ENCODE measurements at places on chromosomes 7 and 10. TPM values are rescaled to one million over a fixed set of nuclear protein-coding genes. Genes with fewer than 3 reads are reported as not detected.

Gene STN1
- total RNA-seq: 48.2 TPM

Gene WDFY4
- total RNA-seq: 18.4 TPM

Gene EFCAB10
- 9.8 TPM for total RNA-seq

Gene PRLHR
- 0.12 TPM for total RNA-seq

Gene TMEM184A
- 20.9 TPM for total RNA-seq

Gene FAM131B
- 1.2 TPM for total RNA-seq

Gene SEMA4G
- total RNA-seq: 7.2 TPM

Gene GGCT
- 17.8 TPM for total RNA-seq

Gene EXOC4
- total RNA-seq: 169 TPM

Gene PTPRE
- 26.6 TPM for total RNA-seq

Gene MLXIPL
- total RNA-seq: 215 TPM

All from testis (tissue), 5 donors.